ENCODE measurements at places on chromosomes 7 and 10.

GRCh38 chr10:70500368-70500767 is 21.8 kb downstream of the PALD1 start:
- DNase-seq: no peak

GRCh38 chr7:48074204-48074654 is 14.8 kb upstream of the UPP1 start:
- no peak for DNase-seq

- DNase-seq: no peak
Observed at GRCh38 chr7:95772771-95773581, 622 bp downstream of the DYNC1I1 start.

- no peak for DNase-seq
Observed at GRCh38 chr10:104706886-104707285, 65.8 kb downstream of the SORCS3 start.

DNA sequence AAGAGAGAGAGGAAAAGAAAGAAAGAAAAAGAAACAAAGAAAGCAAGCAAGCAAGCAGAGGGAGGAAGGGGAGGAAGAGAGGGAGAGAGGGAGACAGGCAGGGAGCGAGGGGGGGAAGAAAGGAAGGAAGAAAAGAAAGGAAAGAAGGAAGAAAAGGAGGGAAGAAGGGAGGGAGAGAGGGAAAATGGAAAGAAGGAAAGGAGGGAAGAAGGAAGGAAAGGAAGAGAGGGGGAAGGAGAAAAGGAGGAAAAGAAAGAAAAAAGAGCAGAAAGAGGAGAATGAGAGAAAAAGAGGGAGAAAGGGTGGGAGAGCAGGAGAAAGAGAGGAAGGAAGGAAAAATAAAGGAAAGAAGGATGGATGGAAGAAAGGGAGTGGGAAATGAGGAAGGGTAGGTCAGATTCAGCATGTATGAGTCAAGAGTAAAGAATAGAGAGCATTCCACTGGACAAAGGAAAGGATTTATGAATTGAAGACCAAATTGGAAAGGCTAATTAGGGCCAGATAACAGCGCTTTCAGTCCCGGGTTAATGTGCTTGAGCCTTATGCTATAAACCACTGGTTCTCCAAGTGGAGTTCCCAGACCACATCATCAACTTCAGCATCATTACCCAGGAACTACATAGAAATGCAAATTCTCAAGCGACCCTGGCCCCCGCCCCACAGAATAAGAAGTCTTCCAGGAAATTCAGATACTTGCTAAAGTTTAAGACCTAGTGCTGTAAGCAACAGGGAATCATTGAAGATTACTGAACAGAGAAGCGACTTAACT is 85.1 kb downstream of the C10orf90 start:
- DNase-seq: no peak

DNA sequence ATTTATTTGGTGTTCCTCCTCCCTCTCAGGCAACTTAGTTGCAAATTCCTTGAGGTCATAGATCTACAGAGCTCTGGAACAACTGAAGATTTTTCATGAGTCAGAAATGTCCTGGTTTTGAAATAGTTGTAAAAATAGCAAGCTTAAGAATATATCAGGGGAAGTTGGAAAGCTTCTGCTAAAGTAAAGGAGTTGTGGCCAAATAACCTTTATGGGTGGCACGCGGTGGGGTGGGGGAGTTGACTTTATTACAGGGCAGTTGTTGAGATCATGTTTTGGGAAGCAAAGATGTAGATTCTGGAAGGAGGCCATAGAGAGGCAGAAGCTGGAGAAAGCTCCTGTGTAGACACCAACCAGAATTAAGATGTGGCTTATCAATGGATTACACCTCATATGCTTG is 326.0 kb upstream of the MTPN start:
- DNase-seq: no peak

DNA sequence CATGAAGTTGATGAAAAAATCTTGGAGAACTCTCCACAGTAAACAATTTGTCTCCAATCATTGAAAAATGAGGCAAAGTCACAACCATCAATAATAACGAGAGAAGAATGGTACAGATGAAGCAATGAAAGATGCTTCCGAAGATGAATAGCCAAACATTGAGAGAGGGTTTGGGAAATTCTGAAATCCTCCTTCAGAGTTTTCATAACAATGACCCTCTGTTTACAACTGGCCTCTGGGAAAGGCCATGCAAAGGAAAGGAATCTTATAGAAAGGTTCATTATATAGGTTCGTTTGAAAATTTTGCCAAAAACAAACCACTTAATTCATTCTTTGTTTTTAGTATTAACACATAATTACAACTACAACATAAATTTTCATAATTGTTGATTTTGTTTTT is 166.5 kb downstream of the ABCA13 start:
- no peak for DNase-seq

DNA sequence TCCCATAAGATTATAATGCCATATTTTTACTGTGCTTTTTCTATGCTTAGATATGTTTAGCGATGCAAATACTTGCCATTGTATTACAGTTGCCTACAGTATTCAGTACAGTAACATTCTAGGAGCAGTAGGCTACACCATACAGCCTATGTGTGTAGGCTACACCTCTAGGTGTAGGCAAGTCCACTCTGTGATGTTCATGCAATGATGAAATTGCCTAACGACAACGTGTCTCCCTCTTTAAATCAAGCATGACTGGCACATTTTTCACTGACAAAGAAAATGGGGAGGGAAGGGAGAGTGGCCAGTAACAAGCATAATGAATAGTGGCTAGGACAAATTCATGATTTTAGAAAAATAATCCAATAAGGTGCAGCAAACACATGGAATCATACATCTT is 1.7 kb downstream of the NCAPG2 start:
- DNase-seq: no peak

- DNase-seq: no peak
Observed at GRCh38 chr10:49762566-49762877, 399 bp upstream of the OGDHL start.

DNA sequence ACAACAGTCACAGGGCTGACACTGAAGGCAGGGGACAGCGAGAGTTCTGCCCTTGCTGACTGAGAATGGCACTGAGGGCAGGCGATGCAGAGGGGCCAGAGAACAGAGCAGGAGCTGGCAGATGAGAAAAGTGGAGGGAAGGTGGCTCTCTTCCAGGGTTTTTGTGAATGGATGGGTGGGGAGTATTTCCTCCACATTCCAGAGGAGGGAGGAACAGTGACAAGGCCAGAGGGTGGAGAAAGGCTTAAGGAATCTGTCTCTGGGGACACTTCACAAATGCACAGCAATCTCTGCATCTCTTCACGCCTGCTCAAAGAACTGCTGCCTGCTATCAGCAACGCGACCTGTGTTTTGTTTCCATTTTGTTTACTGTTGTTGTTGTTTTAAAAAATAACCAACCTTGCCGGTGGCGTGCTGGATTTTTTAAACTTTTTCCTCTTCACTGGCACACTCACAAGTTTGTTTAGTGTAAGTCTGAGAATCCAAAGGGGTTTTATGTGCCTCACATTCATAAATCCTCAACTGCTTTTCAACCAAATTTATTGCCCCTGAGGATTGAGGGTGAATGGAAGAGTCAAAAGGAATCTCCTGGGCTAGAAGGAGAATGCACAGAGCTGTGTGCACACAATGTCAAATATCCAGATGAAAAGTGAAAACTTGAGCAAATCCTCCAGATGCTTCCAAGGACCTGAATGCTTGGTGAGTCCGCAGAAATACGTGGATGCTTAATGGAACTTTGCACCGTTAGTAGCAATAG is 129.3 kb downstream of the GLI3 start:
- DNase-seq: no peak

- DNase-seq: no peak
Observed at GRCh38 chr10:118800920-118801319, 46.1 kb upstream of the CACUL1 start.

- no peak for DNase-seq
Observed at GRCh38 chr7:150955519-150956394, 22.4 kb downstream of the KCNH2 start.

DNA sequence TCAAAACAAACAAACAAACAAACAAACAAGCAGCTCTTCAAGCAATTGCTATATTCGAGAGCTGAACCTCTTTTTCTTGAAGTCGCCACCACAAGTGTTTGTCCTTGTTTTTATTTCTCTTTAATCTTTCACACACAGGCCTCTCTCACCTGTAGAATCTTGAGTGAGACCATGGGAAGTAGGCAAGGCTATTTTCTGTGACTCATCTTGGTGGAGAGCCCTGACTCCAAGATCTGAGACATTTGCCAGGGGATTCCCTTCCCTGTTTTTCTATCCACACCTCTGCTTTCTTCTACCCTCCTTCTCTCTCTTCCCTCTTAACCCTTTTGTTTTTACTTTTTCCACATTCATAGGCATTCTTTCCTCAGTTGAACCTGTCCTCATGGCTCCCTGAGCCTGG is 8.0 kb upstream of the TAS2R60 start:
- no peak for DNase-seq

- no peak for DNase-seq
Observed at GRCh38 chr7:41028580-41028979, 674.3 kb downstream of the INHBA start.

Measured in GM19239 (cell line).